Spleen (tissue), 13 donors: ENCODE measurements at places on chromosomes 5 and 9. TPM values are rescaled to one million over a fixed set of nuclear protein-coding genes. Genes with fewer than 3 reads are reported as not detected.

Gene NSUN2
- total RNA-seq, result 53.1 TPM

Gene CDKN2A
- total RNA-seq, result 12.9 TPM

Gene ECSCR
- 52.3 TPM for total RNA-seq

Gene EPB41L4A
- 23.5 TPM for total RNA-seq

Gene C5orf24
- total RNA-seq, result 39.5 TPM

Gene FLT4
- total RNA-seq, result 37.5 TPM

Gene PCDHGA4
- 1.4 TPM for total RNA-seq

Gene DMRTA1
- 0.37 TPM for total RNA-seq
